ENCODE measurements at places on chromosomes 6 and 20. TPM values are rescaled to one million over a fixed set of nuclear protein-coding genes. Genes with fewer than 3 reads are reported as not detected.

DNA sequence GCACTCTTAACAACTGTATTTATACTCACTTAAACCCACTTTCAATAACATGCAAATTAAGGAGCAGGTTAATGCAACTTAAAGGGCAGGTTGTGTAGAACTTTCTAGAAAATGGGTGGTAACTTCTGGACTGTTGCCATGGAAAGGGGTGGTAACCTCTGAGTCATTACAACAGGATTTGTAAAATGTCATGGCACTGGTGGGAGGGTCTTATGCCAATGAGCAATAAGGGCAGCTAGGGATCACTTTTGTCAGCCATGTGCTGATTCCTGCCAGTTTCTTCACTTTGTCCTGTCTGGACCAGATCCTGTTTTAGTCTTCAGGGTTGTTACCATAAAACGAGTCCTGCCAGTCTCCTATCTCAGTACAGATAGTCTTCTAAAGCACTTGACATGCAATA, 560.5 kb upstream of the PTCHD4 start:
- no peak for DNase-seq

DNA sequence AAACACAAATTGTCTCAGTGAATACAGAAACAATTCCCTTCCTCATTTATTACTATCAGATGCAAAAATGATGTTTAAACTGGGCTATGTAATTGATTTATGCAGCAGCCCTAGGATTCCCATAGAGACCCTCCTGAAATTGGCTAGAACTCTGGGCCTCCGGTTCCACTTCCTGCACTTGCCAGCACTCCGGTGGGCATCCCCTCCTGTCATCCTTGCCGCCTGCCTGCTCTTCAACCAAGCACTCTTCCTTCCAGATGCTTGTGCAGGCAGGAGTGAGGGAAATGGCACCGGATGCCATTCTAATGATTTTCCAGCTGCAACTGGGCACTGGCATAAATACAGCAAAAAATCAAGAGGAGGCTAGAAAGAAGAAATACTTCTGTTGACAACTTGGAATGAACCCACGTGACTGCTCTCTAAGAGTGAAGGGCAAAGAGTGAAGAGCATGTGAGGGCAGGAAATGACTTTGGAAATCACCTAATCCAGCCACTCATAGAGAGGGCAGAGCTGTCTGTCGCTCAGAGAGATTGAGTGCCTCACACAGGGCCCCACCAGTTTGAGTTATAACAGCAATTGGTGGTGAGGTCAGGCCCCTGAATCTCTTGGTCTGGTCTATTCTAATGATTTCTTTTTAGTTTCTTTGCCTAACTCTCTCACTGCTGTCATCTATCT, 3.7 kb upstream of the NEDD9 start:
- DNase-seq, result peak; percentile 86

- no peak for DNase-seq
Measured at GRCh38 chr6:96460052-96460700, 61.4 kb upstream of the UFL1 start.

DNA sequence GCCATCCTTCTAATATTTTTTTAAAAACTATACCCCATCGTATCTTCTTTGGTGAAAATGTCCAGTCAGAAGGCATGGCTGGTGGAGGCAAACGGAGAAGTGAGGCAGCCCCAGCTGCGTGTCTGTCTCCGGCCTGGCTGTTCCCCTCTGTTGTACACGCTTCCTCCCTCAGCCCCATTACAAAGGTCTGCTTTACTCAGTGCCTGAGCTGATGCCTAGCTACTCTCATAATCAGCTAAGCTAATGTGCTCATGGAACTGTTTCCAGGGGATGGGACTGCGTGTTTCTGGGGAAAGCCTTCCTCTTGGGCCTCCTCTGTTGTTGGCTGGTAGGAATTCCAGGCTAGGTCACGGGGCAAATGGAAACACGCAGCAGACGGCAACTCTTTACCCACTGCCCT, 67.3 kb downstream of the PPP1R3G start:
- DNase-seq, result no peak

- no peak for DNase-seq
Measured at GRCh38 chr6:129771678-129772077, 61.7 kb upstream of the ARHGAP18 start.

DNA sequence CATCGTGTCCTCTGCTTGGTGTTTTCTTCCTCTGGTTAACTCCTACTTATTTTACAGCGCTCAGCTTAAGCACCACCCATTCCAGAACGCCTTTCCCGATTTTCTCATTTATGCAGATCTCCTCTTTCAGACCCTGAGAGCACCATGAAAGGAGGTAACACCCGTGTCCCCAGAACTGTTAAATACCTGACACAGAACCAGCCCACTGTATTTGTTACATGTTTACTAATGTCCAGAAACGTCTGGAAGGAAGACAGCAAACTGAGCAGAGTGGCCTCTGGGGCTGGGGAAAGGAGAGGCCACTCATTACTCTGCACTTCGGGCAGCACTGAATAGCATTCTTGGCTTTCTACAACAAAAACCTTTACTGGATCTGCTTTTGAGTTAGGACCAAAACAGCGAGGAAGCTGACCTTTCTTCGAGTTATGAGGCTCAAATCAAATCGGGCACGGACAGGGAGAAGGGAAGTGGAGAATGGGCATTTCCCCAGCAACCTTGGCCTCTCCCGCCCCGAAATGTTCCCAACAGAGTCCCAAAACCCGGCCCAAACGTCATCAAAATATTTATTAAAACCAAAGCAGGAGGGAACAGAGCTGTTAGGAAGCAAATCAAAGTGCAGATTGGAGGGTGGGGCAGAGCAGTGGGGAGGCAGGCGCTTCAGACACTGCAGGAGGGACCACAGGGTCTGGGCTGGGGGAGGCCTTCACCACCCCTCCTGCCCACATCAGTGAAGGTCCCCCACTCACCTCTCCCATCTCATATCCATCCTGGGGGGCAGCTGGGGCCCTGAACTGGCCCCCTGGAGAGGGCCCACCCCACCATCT, 1.1 kb upstream of the NECAB3 start:
- DNase-seq, result no peak

DNA sequence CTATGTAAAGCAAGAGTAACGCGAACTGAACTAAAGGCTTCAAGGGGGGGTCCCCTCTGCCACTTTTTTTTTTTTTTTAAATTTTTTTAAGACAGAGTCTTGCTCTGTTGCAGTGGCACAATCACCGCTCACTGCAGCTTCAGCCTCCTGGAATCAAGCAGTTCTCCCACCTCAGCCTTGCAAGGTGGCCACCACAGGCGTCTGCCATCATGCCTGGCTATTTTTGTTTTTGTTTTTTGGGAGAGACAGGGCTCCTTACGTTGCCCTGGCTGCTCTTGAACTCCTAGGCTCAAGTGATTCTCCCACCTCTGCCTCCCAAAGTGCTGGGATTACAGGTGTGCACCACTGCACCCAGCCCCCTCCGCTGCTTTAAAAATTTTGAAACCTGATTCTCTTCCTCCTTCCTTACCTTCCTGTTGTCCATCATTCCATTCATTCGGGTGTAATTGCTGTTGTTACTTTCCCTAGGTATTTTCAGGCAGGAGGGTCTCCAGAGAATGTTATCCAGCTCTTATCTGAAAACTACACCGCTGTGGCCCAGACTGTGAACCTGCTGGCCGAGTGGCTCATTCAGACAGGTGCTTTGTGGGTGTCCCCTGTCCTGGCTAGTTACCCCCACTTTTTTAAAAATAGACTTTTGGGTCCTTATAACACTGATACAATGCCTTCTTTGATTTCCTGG, 5.4 kb downstream of the NELFCD start:
- no peak for DNase-seq

- DNase-seq, result peak; percentile 99
Measured at GRCh38 chr20:34876406-34877282, at the start of gene ACSS2. Gene ACSS2 (plus strand): TSS chr20:34876612. CDS start chr20:34876646, 34 bp downstream.

GRCh38 chr6:42766163-42766670, 15.6 kb upstream of the BICRAL start:
- DNase-seq, result no peak

DNA sequence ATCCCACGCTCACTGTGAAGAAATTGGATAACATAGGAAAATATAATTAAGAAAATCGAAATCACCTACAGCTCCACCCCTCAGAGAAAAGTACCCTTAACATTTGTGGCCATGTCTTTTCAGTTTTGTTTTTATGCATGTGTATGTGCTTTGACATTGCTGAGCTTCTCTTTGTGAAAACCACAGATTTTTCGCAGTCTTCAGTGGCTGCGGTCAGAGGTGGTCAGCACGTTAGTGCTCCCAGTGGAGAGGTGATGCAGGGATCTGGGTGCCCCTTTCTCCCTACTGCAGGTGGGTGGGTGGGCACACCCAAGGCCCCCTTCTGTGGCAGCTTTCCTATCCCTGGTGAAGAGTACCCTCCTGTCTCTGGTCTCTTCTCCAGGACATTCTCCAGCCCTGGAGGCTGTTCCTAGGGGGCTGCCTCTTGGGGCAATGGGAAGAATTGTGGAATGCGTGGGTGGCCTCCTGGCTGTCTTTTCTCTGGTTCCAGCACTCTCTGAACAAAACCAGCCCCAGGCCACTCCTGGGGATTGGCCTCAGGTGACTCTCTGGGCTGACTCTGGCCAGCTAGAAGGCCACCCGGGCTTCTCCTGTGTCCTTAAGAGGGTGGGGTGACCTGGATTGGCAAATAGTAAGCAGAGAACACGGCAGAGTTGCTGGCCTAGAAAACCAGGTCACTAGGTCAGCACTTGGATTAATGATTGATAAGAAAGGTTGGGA, 49.8 kb upstream of the FANCE start:
- DNase-seq, result no peak

- no peak for DNase-seq
Measured at GRCh38 chr6:52610011-52610410, 33.2 kb upstream of the TRAM2 start.

DNA sequence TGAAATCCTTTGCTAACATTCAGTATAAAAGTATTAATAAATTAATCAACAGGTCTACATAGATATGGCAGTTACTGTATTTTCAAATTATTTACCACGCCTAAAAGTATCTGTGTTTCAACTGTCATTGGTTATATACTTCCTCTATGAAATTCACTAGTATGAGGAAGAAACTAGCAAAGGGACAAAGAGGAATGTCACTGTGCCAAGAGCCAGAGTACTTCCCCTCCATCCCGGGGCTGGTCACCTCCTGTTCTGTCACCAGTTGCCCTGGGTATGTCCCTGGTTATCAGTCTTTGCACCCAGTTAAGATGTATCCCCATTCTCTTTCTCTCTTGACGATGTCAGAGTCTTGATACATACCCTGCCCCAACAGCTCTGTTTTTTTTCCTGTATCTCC, 476.8 kb upstream of the SOX4 start:
- DNase-seq, result no peak

GRCh38 chr6:104729433-104729832, 130.3 kb downstream of the HACE1 start:
- DNase-seq, result no peak

DNA sequence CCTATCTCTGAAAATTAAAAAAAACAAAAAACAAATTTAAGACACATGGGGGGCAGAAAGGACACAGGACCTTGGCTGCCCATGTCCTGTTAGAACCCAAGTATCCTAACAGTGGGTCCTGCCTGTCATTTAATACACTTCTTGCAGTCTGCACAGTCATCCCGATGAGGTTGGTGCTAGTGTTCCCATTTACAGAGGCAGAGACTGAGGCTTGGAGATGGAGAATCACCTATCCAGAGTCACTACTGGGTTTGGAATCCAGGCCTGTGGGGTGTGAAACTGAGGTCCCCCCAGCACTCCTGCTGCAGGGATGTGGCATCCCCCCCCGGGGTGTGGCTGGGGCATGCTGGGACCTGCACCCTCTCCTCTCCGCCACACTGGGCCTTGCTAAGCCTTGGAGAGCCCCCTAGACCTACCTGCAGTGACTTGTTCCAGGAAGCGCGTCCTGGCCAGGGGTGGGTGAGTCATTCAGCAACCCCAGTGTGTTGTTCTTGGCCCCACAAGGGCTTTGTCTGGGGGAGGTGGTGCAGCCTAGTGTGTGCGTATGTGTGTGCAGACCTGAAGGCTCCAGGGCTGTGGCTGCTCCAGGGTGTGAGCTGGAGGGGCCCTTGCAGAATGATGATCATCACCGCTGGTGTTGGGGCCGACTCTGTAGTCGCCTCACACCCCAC, 49.7 kb downstream of the BCAS4 start:
- peak; percentile 75 for DNase-seq

GRCh38 chr6:33880766-33881165, 77.0 kb upstream of the MLN start:
- no peak for DNase-seq

GRCh38 chr6:13332349-13332706, 4.0 kb upstream of the TBC1D7 start:
- no peak for DNase-seq

GRCh38 chr6:106102967-106103727, 17.0 kb downstream of the PRDM1 start:
- DNase-seq, result peak; percentile 64

- DNase-seq, result no peak
Measured at GRCh38 chr6:357791-358341, 33.7 kb upstream of the IRF4 start.

GRCh38 chr20:39518654-39519053, 556.5 kb downstream of the DHX35 start:
- no peak for DNase-seq

DNA sequence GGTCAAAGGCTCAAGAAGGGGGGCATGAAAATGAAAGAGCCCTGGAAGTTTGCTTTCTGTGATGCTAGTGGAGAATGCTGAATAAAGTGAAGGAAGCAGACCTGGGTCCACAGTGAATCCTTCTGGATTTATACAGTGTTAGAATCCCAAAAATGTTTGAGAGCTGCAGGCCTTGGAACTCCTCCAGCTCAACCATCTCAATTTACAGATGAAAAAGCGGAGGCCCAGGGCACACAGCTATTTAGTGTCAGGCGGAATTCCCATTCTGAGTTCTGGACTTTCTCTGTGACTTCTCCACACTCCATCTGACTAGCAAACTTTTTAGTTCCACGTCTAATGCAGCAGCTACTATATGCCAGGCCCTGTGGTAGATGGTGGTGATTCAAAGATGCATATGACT, 1.5 kb upstream of the PRSS35 start:
- DNase-seq, result no peak

DNA sequence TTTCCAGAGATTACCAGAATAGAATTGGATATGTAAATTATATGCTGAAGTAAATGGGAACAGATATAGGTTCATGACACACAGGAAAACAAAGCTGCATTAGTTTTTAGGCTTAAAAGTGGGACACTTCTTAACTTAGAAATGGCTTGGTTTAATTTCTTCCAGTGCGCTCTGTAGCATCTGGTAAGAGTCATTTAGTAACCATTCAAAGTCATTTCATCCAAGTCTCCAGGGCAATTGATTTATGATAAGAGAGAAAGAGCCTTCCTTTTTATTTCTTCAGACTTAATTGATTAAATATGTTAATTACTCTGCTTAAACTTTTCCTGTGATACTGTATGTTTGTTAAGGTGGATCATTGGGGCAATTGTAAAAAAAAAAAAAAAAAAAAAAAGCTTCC, 368.0 kb downstream of the DOK5 start:
- no peak for DNase-seq

Gene BPIFB3
- not detected for total RNA-seq

Gene SIRPD
- not detected for total RNA-seq

Gene HSPA12B
- not detected for total RNA-seq

Gene CST4
- total RNA-seq, result not detected

Gene KCNG1
- 12.3 TPM for total RNA-seq

Gene OR2B6
- total RNA-seq, result not detected

Gene ADISSP
- 62.9 TPM for total RNA-seq

Gene CMTR1
- 57.1 TPM for total RNA-seq

Gene MCCD1
- total RNA-seq, result not detected

Gene NKAIN2
- total RNA-seq, result not detected

Gene NKX2-4
- total RNA-seq, result not detected

Gene TRAPPC3L
- total RNA-seq, result not detected
